Activated T-helper 17 cell treated with anti-CD3 and anti-CD28 coated beads, Interleukin-2, amount 50 U/mL, for 72 hours (primary cell): ENCODE measurements at places on chromosomes 4 and X.

GRCh38 chr4:185265942-185266341, 56.5 kb downstream of the SNX25 start:
- peaks cover 8% of the 10 kb centered on the region for H3K4me1 ChIP-seq
- peaks cover 70% of the 10 kb centered on the region for H3K36me3 ChIP-seq
- no peaks in the 10 kb centered on the region for H3K27me3 ChIP-seq
- no peak overlapping the region for H3K27ac ChIP-seq
- peak; percentile 40 for ATAC-seq
- no peak overlapping the region for H3K4me3 ChIP-seq

- no peak overlapping the region for H3K4me3 ChIP-seq
- ATAC-seq, result no peak
- no peaks in the 10 kb centered on the region for H3K4me1 ChIP-seq
- H3K27ac ChIP-seq, result no peak overlapping the region
- H3K36me3 ChIP-seq, result no peaks in the 10 kb centered on the region
- H3K27me3 ChIP-seq, result no peaks in the 10 kb centered on the region
These were observed 314.9 kb upstream of the GRIA3 start for GRCh38 chrX:122869171-122869570.

- no peaks in the 10 kb centered on the region for H3K27me3 ChIP-seq
- no peak overlapping the region for H3K4me3 ChIP-seq
These were observed 1715.1 kb upstream of the IGFBP7 start for GRCh38 chr4:58825278-58825677.

GRCh38 chr4:100590325-100590724, 72.5 kb upstream of the EMCN start:
- no peaks in the 10 kb centered on the region for H3K36me3 ChIP-seq
- ATAC-seq, result peak; percentile 14
- peaks cover 11% of the 10 kb centered on the region for H3K27me3 ChIP-seq
- no peaks in the 10 kb centered on the region for H3K4me1 ChIP-seq
